ENCODE measurements at places on chromosomes 16 and 17.

GRCh38 chr17:17204635-17205231 lies 1.4 kb downstream of the PLD6 start:
- DNase-seq, result no peak

DNA sequence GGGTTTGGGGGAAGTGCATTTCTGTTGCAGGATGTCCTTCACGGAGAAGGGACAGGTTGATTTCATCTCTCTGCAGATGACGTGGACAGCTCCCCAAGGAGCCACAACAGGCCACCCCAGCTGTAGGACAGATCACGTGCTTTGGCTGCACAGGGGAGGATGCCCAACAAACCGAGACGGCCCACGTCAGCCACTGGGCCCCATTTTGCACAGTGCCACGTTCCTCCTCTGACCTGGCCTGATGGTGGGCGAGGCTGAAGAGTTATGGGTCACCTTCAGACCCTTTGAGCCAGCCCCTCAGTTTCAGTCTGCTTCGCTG lies 9.0 kb upstream of the RHBDL3 start:
- no peak for DNase-seq

GRCh38 chr16:9757687-9758086 lies 424.5 kb downstream of the GRIN2A start:
- DNase-seq, result no peak

- DNase-seq, result no peak
Measured at GRCh38 chr17:80356231-80356856, 58.6 kb upstream of the ENDOV start.

DNA sequence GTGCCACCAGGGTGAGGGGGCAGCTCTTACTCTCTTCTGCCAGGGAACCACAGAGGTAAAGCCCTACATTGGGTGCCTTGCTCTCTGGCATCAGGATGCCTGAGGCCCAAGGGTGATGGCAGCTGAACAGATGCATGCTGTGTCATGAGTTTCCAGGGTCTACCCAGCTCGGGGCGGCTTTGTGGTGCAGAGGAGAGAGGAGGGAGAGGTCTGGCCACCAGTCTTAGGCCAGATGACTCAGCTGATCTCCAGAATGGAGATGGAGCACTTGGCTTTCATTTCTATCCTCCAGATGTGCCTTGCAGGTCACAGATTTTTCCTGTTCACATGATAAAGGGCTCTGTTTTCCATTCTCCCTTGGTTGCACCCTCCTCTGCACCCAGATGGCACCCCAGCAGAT lies 23.6 kb upstream of the USP22 start:
- no peak for DNase-seq

DNA sequence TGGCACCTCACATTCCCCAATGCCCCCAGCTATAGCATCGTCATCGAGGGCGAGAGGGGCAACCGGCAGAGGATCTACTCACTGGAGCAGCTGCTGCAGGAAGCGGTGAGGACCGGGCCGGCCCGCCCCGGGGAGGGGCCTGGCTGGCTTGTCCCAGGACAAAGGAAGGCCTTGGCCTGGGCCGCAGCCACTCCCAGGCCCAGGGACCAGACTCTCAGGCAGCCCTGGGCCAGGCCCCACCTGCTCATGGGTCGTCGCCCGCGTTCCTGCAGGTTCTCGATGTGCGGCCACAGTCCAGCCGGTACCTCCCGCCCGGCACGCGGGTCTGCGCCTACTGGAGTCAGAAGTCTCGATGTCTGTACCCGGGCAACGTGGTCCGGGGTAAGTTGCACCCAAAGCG lies 53.4 kb downstream of the ACTG1 start:
- DNase-seq, result no peak

DNA sequence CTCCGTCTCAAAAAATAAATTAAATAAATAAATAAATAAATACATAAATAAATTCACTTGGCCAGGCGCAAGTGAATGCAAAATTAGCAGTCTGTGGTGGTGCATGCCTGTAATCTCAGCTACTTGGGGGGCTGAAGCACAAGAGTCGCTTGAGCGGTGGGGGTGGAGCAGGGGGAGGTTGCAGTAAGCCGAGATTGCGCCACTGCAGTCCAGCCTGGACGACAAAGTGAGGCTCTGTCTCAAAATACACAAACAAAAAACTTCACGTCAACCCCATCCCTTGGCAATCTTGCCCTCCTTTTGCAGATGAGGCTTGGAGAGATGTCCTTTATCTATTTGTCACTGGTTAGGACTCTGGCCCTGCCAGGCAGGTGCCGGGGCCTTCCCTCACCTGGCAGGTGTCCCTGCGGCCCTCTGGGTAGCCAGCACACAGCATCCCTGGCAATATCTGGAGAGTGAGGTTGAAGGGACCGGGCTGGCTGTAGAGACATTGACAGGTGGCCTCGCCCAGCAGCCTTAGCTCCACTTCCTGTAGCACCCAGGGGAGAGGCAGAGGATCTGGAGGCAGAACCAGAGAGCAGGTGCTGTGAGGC lies 4.4 kb downstream of the PRSS36 start:
- DNase-seq, result no peak

DNA sequence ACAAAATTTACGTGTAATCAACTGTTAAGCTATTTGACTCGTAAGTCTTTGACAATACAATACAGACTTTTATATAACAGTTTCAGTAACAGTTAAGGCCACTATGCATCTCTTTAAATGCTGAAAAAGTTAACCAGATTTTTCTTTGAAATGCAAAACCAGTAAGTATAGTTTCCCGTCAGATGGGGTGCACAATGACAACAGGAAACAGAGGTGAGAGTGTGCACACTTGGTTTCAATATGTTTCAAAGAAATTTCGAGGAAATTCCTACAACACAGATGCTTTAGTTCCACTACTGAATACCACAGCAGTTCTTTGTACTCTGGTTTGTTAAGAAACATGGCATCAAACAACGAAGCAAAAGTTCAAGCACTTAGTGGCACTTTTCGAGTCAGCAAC lies 48.4 kb downstream of the RNF157 start:
- no peak for DNase-seq

DNA sequence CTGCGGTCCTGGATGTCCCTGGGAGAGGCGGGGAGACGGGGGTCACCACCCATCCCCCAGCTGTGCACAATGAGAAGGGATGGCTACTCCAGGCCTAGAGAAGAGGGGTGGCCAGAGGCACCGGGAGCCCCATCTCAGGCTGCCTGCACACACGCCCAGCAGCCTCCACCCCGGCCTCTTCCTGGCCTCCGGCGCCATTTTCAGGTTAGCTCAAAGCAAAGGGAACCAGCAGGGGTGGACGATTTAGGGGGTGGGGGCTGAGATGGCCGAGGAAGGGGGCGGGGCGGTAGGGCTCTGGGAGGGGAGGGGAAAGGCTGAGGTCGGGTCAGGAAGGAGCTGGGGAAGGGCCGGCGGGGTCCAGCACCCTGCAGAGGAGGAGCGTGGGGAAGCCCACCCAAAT lies 42.8 kb downstream of the SRCIN1 start:
- no peak for DNase-seq

- no peak for DNase-seq
Measured at GRCh38 chr17:4897785-4898184, 1.6 kb upstream of the C17orf107 start.

DNA sequence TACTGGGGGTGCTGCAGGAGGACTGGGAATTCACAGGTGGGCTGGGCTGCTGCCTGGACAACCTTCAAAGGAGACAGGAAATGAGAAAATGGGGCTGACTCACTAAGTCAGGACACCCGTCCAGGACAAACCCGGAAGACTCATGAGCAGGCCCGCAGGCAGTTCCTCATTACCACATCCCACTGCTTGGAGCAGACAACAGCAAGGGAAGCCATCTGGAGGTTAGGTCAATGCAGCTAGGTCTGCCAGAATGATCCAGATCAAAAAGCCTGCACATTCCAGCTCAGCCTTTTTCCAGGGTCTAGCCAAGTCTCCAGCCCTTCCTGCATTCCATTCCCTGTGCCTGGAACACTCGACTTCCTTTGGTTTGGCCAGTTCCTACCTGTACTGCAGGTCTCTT lies 536.5 kb upstream of the CDH11 start:
- no peak for DNase-seq

- no peak for DNase-seq
Measured at GRCh38 chr17:8154608-8155155, 2.5 kb upstream of the PER1 start.

DNA sequence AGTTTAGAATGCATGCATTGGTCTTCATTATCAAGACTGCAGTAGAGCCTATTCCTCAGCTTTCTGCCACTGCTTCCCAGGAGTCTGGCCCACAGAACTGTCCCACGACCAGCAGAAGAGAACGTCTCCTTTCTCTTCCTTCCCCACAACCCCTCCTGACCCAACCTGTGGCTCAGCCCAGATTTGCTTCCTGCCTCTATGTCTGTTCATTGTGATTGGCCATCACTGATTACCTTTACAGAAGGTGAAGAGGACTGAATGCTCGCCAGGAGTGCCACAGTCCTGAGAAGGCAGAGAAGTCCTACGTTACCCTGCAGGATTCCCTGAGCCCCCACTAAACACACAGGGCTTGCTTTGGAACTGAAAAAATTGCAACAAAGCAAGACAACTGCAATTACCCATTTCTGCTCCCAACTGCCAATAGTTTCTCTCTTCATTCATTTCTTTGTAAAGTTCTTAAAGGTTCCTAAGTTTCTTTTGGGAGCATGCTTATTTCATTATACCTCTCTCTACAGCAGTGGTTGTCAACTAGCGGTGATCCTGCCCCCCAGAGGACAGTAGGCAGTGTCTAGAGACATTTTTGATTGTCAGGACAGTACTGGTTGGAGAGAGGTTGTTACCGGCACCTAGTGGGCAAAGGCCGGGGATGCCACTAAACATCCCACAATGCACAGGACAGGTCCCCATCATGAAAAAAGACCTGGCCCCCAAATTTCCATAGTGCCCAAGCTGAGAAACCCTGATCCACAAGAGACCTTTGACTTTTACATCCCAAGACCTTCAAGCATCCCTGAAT lies 4.5 kb upstream of the NAT9 start:
- DNase-seq, result no peak

GRCh38 chr16:66508248-66508913 lies 41.5 kb downstream of the TK2 start:
- DNase-seq, result no peak

- DNase-seq, result peak; percentile 86
Measured at GRCh38 chr17:2336215-2336851, at the start of gene TSR1. Gene TSR1 (minus strand): TSS chr17:2336457. CDS start chr17:2336427, 30 bp downstream.

DNA sequence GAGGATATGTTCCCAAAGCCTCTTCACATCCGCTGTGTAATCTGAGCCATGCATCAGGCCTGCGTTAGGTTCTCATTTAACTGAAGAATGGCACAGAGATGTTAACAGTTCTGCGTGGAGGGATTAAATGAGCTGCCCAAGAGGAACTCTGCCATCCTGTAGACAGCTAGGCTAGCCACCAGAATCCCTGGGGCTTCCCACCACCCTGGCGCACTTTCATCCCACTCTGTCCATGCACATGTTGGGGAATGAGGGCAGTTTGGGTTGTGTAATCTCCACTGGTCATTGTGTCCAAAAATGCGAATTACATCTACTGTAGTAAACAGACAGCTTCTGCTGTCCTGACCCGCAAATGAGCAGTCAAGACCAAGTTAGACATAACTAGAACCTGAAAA lies 1.0 kb upstream of the GLG1 start:
- no peak for DNase-seq

GRCh38 chr16:3954411-3954921 lies 74.0 kb upstream of the CREBBP start:
- no peak for DNase-seq

DNA sequence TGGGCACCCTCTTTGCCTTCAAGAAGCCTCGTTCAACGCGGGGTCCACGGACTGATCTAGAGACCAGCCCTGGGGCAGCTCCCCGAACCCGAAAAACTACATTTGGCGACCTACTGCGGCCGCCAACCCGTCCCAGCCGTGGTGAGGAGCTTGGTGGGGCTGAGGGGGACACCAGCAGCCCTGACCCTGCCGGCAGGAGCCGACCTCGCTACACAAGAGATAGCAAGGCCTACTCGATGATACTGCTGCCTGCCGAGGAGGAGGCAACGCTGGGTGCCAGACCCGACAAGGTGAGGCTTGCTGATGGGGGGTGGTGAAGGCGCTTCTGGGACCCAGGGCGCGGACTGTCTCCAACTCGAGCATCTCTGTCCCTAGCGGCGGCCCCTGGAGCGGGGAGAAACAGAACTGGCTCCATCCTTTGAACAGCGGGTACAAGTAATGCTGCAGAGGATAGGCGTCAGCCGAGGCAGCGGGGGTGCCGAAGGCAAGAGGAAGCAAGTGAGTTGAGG lies 5.6 kb downstream of the ACD start:
- DNase-seq, result no peak

DNA sequence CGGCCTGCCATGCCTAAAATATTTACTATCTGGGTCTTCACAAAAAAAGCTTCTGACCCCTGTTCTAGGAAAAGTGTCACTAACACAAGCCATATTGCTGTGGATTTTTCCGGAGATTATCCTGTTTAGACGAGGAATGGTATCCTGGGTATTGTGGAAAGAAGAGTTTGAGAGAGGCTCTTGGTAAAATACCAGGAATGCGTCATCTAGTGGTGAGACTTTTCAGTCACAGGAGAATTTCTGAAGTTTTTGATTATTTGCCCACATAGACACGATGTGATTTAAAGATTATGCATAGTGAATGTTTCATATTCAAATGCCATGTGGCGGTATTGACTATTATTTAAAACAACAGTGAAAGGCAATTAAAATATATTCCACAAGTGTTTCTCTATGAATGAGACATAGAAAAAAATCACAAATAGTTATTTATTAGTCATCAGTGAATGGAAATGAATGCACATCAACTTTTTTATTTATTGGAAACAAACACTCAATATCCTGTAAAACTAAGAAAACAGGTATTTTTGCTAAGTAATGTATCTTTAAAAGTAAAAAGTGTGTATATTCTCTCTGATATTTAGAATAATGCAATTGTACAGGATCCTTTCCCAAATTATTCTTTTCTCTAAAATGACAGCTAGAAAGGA lies 7.8 kb downstream of the KRT28 start:
- no peak for DNase-seq

DNA sequence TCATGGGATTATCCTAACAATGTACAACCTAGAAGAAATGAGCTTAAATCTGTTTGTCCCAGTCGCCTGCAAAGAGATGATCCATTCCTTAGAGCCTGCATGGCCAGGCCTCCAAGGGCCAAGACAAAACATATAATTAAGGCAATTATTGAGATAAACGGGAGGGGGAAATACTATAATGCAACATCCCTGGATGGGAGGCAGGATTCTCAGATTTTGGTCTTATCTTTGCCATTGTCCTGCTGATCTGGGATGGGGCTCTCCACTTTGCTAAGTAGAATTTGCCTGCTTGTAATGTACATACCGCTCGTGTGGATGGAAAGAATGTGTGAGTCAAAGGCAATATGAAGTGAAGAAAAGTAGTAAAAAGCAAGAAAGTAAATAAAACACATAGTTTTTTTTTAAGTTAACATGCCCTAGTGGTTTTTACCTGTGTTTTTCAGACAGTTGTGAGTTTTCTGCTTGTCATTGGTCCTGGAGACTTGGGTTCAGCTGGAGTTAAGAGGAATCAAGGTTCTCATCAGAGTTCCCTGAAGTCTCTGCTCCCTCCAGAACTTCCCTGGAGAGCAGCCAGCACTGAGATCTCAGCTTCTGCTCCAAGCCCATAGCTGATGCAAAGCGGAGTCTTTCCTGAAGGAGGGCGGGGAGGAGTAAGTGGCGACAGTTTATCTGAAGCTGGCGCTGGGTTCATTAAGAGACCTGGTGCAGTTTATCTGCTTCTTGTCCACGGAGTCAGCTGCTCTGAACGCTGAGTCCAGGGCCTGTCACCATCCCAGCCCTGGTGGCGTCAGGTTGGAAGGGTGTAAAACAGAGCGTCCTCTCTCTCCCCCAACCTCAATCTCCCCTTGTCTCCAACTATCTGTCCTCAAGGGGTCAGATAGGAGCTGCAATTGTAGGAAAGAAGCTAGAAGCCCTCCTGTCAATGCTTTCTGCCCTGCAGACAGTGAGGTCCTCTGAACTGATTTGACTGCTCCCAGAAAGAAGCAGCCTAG lies 30.1 kb downstream of the HOXB1 start:
- no peak for DNase-seq

Measured in amygdala (tissue), 56 donors.